GOT3 (cell line): ENCODE measurements at places on chromosomes 6 and 20.

GRCh38 chr6:162728706-162729105 lies 932 bp downstream of the PACRG start:
- DNase-seq = no peak

DNA sequence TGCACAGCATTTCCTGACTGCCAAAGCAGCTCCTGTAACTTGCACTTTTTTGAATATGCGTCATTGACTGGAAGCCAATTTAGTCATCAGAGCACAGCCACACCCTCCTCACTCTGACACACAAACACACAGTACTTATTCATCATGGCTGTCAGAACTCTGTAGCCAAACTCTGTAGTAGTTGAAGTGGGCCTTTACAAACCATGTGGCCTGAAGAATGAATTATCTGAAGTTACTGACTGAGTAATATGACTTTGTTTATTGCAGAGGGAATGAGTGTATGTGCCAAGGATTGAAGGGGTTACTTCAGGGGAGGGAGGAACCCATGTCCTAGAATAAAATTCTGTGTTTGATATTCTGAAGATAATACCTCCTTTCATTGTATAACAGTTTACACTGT lies 102.7 kb downstream of the FIG4 start:
- peak; percentile 8 for DNase-seq

DNA sequence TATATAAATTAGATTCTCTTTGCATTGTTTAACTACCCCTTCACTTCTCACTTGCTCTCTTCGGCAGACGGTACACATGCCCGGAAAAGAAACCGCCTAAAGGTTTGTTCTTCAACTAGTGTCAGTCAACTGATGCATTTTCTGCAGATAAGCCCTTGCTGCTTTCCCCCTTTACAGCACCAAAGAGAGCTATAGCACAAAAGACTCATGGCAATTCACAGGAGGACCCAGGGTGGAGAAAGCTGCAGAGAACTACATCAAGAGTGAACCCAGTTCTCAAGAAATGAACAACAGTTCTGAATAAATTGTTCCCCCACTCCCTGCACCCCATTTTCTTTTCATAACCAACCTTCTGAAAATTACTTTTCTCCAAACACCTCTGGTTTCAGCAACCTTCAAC lies 8.9 kb downstream of the CD164 start:
- no peak for DNase-seq

GRCh38 chr6:45191414-45191813 lies 136.7 kb upstream of the RUNX2 start:
- DNase-seq = no peak

DNA sequence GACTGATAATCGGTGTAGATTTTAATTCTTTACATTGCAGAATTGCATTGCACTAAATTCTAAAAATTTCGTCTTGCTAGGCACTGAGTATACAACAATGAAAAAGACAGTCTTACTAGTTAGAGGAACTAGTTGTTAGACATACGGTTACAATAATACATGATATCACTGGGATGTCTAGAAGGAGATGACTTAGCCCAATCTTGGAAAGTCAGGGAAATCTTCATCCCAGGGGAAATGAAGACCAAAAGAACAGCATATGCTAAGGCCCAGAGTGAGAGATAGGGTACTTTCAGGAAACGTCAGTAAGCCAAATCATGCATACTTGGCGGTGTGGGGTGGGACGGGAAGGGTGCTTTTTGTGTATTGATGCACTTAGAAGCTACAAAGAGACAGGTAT lies 901 bp downstream of the CEP57L1 start:
- no peak for DNase-seq

DNA sequence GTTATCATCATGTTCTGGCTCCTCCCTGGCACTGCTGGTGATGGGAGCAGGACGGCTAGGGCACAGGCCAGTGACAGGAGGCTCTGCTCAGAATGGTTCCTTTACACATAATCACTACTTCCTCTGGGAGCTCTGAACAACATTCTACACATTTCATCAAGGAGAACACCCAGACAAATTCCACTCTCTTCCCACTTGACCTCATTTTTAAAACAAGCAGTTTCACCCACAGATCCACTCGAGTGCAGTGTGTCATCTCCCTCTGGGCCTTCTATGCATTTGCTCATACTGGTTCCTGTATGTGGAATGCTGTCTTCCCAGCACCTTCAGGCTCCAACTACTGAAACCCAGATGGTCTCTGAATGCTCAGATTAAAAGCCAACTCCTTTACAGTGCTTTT lies 84.8 kb downstream of the ELOVL5 start:
- no peak for DNase-seq

DNA sequence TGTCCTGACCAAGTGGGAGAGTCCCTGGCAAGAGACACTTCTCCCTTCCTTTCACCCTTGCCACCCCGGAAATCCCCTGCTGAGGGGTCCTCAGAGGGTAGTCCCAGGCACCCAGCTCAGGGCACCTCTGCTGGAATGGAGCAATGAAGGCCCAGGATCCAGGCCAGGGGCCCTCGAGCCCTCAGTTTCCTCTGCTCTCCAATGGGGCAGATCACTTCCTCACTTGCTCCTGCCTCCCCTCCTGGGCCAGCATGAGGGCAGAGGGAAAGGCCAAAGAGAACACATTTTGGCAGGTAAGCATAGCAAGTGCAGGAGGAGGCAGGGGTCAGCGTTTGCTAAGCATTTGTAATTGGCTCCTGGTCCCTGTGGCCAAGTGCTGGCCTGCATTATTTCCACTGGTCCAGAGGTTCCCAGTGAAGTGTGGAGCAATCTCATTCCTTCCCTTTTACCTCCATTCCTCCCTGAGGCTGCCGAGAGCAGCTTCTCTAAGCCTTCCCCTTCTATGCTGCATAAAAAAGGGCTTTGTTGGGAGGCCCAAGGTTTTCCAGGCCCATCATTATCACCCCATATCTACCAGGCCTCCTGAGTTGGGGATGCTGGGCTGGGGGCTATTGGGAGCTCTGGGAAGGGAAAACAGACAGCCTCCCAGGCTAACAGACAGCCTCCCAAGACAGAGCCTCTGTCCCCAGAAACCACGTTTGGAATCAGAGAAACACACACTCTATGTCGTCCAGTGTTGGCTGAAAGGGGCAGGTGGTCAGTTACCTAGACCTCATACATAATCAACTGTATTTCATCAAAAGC lies 28.8 kb upstream of the VEGFA start:
- no peak for DNase-seq

DNA sequence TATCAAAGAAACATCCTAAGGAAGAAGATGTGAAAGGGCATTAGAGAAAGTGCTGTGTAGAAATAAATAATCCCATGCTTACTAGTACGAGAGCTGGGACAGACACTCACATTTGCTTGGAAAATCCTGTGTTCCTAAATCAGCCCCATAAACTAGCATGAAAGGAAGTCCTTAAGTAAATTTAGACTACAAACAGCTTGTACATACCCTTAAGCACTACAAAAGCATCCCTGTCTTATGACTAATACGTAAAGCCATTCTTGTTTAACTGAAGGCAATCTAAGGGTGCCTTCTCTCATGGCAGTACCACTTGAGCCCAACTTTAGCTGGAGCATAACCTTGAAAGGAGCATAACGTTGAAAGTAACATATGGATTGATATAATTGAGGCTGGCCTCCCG lies 15.4 kb upstream of the FOXQ1 start:
- DNase-seq = no peak

DNA sequence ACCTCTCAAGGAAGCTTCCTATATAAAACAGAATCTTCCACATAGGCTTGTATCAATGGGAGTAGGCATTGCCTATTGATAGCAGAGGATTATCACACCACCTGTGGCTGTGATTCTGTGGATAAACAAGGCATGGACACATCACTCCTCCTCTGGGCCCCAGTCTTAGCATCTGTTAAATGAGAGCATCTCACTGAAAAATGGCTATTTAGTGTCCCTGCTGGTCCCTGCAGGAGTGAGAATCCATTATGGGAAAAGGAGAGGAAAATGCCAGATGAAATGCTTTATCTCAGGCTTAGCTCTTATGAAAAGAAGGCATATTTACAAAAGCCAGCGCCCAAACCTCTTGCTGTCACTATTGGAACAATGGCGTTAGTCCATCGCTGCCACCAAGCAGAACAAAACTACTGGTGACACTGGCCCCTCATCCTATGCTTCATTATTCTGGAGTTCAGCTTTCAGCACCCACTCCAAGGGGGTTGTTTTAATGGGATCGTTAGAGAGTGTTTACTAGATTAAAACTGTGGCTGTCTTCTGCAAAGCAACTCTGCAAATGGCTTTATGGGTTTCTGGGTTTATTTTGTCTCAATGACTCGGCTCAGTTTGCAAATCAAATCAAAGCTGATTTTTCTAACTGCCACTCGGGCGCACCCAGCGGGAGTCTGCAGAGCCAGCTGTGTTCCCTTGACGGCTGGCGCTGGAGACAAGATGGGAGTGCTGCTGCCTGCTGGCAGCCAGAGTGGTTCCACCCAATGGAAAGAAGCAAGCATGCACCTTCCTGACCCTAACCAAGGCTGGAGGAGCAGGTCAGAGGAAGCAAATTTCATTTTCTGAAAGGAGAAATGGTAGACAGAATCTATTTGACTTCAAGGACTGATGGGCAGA lies 658.8 kb upstream of the CHD6 start:
- DNase-seq = no peak

GRCh38 chr6:34170346-34170745 lies 24.5 kb upstream of the GRM4 start:
- DNase-seq = no peak

DNA sequence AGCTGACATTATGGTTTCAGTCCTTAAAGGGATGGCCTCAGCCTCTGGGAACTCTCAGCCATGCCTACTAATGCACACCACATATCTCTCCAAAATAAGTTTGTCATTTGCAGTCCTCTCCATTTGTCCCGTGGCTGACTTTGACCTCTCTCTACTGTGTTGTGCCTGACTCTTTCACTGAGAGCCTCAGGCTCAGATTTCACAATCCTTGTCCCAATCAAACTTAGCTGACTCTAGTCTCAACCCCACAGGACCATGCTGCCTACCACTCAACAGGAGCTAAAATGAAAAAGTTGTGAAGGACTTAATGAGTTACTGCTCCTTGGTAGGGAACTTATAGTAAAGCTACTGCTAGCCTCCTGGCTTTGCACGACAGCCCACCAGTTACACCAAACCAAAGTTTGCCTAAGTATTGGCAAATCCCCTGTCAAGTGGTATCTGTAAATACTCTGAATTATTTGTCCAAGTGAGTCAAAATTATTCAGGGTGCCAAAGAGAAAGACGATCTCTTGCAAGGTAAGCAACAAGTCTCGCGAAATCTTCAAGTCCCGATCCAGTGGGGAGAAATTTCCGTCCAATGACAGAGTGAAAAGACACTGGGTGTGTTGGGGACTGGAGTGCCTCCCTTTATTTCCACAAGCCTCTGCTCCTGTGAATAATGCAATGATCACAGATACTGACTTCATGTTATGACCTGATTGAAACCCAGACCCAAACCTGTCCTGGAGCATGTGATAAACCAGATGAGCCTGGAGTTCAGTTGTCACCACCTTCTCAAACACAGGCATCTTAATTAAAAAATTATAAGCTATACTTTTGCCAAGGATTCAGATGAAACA lies 124.4 kb upstream of the FOXQ1 start:
- no peak for DNase-seq

GRCh38 chr6:168226902-168227318 lies 92.7 kb downstream of the DACT2 start:
- no peak for DNase-seq

DNA sequence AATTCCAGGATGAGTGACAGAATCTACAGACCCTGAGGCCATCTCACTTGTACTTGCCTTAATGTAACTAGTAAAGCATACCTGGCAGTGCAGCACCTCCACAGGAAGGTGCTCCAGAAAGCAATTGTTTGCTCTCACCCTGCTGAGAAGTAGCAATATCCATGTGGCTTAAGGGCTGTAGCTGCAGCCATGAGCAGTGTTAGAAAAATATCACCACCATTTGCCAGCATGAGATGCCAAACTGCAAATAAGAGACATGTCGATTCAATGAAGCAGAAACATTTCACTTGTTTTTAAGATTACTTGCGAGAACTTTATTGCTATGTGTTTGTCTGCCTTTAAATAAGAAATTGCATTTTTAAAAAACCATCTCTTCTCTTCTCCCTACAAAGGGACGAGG lies 151.5 kb downstream of the PRL start:
- no peak for DNase-seq

DNA sequence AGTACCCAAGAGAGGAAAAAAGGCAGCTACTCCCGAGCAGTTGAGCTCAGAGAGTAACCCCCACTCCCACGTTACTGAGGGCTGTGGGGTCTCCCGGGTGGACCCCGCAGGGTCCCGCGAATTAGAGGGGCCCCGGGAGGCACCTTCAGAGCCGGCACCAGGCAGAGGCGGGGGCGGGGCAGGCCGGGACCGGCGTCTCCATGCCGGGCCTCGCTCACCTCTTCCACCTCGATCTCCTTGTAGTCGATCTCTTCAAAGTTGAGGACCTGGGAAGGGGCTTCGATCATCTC lies 381 bp downstream of the MAP3K7 start:
- no peak for DNase-seq

- DNase-seq = no peak
Measured at GRCh38 chr6:21616005-21616404, 22.5 kb downstream of the SOX4 start.

DNA sequence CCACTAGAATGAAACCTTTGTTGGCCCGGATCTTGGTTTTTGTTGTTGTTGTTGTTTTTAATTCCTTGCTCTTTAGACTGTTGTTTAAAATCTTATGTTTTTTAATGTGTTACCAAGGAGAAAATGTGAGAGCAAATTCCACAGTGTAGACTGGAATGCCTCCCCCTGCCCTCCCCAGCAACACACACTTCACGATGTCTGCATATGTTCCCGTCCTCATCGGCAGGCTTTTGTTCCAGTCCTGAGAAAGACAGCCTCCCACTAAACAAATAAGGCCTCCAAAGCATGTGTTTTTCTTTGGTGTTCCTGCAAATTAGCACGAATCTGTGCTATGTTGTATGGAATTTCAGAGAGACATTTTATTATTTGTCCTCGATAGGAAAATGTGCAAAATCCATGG lies 263.3 kb upstream of the QKI start:
- DNase-seq = no peak

- no peak for DNase-seq
Measured at GRCh38 chr6:167956983-167957492, 40.4 kb upstream of the KIF25 start.

- DNase-seq = no peak
Measured at GRCh38 chr6:18386298-18386976, 713 bp upstream of the RNF144B start.

- DNase-seq = no peak
Measured at GRCh38 chr6:46606338-46606737, 46.3 kb downstream of the CYP39A1 start.

DNA sequence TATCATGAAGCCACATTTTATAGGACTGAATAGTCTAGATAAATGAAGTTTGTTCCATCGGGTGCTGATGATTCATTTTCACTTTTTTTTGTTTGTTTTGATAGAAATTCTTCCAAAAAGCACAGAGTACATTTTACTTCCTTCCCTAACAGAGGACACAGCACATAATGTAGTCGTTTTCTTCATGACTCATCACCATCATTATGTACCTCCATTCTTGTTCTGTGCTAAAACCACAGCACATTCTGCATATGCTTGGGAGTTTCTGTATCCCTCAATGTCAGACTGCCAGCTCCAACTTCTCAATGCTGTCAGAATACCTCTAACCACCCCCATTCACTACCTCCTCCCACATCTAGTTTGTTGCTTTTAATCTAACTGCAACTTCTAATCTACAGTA lies 1004.9 kb upstream of the ADGRB3 start:
- DNase-seq = no peak

GRCh38 chr6:101818051-101818450 lies 424.5 kb downstream of the GRIK2 start:
- DNase-seq = no peak
